Activated T-cell treated with anti-CD3 and anti-CD28 coated beads for 1 hour (primary cell): ENCODE measurements at places on chromosomes 3 and 15.

DNA sequence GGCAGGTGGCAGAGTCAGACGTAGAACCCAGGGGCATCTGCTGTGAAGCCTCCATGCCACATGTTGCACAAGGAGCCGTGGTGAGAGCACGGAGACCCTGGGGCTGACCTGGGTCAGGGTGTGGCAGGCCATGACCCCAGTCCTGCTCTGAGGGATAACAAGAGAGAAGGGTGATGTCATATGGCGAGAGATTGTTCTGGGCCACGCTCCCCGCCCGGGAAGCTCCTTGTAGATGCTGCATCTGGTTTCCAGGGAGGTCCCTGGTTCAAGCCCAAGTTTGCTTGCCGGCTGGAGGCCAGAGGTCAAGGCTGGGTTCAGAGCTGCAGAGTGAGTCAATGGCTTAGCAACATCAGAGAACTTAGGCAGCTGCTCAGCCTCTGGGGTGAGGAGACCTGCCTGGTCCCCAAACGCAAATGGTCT lies 17.3 kb downstream of the FGD5 start:
- DNase-seq, result no peak

DNA sequence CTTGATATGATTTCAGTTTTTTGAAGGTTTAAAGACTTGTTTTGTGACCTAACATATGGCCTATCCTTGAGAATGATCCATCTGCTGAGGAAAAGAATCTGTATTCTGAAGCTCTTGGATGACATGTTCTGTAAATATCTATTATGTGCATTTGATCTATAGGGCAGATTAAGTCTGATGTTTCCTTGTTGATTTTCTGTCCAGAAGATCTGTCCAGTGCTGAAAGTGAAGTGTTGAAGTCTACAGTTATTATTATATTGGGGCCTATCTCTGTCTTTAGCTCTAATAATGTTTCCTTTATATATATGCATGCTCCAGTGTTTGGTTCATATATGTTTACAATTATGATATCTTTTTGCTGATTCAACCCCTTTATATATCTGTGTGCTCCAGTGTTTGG lies 362.8 kb downstream of the EPHA6 start:
- DNase-seq, result no peak

GRCh38 chr3:71478568-71478967 lies 105.0 kb downstream of the FOXP1 start:
- peak; percentile 42 for DNase-seq

- no peak for DNase-seq
Measured at GRCh38 chr15:68821190-68821840, 620 bp upstream of the ANP32A start.

DNA sequence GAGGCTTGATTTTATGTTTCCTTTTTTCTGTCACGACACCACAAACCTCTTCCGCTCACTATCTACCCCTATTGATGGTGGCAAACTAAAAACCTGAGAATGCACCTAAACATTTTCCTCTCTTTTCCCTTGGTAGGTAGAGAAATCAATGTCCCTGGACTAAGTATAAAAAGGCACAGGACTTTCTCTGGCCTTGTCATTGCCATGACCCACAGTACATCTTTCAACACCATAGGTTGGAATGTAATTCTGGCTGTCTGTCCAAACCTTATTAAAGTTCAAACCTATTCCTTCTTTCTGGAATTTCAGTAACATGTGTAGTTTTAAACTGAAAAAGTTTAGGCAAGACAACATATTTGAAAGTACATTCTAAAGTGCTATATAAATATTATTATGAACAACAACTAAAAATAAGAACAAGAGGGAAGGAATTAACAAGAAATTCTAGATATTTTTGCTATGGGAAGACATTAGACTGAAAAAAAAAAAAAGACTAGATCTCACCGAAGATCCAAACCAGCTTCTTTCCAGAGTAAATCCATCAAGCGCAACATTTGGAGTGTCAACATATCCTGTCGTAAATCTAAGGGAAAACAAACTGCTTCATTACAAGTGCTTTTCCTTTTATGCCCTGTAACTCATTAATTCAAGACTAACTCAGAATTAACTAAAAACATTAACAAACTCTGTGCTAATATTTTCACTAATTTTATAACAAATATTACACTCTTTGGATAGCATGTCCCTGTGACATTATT lies 73.1 kb downstream of the FAIM start:
- no peak for DNase-seq

DNA sequence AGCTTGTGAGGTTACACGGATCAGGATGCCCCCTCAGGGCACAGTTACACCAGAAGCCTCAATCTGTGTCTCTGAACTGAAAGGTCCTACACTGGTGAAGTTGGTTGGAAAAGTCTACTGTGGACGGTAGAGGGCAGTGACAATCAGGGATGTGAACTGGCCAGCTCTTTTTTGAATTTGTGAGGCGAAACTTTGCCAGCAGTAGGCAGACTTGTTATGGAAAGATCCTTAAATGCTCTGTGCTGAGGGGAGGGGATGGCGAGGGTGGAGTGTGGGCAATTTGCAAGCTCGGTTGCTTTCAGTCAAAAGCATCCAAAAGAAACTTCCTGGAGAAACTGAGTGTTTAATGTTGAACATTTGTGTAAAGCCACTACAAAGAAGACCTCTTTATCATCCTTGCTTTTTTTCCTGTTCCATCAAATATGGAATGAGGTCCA lies 127.4 kb upstream of the ABHD17C start:
- no peak for DNase-seq

- DNase-seq, result peak; percentile 18
Measured at GRCh38 chr3:182793663-182794454, 555 bp downstream of the ATP11B start.

DNA sequence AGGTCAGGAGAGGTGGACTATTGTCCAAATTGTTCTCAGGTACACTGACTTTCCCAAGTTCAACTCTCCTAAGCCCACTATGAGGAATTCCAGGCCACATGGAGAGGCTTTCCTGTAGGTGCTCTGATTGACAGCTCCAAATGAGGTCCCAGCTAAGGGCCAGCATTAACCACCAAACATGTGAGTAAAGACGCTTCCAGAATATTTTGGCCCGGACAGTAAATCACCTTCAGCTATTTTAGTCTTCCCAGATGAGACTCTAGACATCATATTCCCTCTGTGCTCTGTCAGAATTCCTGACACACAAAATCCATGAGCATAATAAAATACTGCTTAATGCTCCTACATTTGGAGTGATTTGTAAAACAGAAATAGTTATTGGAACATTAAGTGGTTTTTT lies 135.5 kb downstream of the TGFBR2 start:
- DNase-seq, result no peak

GRCh38 chr3:122235147-122235546 lies 51.7 kb downstream of the CASR start:
- no peak for DNase-seq

GRCh38 chr3:72563690-72564370 lies 284.4 kb downstream of the SHQ1 start:
- DNase-seq, result no peak

DNA sequence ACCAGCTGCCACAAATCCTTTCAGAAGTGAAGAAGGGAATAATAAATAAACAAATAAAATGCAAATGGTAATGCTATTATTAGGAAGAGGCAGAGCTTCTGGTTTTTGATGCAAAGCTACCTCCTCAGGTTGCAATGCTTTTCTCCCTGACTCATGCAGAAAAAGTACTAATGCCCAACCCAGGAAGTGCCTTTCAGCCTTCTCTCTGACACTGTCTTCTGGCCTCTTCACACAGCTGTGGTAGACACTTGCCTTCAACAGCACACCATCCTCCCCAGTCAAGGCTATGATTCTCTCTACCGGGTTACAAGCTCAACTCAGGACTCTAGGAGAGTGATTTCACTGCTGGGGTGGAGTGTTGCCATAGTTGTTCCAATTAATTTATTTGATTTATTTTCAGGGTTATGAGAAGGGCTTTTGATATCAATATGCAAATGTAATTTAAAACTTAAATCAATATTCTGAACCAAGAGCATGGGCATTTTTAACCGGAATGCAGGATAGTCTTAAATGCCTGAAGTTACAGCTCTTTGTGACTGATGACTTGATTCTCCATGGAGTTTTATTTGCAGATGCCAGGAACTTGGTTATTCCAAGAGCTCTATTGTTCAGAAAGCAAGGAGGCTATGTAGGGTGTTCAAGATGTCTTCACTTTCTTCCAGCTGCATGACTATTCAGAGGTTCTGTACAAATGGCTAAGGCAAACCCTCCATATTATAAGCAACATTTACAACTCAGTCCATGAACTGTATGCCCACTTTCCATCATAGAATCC lies 27.1 kb upstream of the GALNT15 start:
- no peak for DNase-seq

GRCh38 chr3:162353414-162353813 lies 856.8 kb downstream of the OTOL1 start:
- DNase-seq, result no peak

GRCh38 chr3:20225769-20226168 lies 39.8 kb upstream of the SGO1 start:
- DNase-seq, result no peak

DNA sequence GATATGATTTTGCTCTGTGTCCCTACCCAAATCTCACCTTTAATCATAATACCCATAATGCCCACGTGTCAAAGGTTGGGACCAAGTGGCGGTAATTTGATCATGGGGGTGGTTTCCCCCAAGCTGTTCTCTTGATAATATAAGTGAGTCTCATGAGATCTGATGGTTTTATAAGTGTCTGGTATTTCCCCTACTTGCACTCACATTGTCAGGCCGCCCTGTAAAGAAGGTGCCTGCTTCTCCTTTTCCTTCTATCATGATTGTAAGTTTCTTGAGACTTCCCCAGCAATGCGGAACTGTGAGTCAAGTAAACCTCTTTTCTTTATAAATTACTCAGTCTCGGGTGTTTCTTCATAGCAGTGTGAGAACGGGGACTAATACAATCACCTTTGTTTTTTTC lies 279.8 kb downstream of the ARPP21 start:
- no peak for DNase-seq

DNA sequence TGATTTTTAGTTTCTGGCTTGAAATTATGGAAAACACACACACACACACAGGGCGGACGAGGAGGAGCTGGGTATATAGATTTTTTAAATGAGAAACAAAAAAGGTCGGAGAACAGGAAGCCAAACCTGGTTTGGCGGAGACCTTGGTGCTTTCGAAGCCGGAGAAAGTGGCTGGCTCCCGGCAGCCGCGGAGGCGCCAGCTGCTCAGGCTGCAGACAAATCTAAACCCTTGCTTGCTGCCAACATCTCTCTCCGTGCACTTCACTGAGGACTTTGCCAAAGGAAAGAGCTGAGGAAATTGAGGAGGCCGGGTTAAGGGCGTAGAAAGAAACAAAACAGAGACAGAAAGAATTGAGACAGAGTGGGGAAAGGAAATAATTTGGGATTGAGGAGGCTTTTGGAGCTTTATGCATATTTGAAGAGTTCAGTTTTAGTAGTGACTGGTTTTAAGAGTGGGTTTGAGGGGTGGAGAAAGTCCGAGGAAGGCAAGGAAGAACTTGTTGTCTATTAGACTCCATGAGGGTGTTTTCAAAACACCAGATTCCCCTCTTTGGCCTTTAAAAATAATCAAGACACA lies 2.2 kb downstream of the ZIC1 start:
- DNase-seq, result no peak
